ENCODE measurements at places on chromosomes 6 and 20.

- no peak for DNase-seq
These were observed 29.8 kb downstream of the SNAI1 start for GRCh38 chr20:50012282-50013263.

GRCh38 chr20:53800883-53801604, 207.4 kb upstream of the ZNF217 start:
- DNase-seq, result no peak

GRCh38 chr6:70166088-70166958, 136.6 kb downstream of the COL9A1 start:
- no peak for DNase-seq

DNA sequence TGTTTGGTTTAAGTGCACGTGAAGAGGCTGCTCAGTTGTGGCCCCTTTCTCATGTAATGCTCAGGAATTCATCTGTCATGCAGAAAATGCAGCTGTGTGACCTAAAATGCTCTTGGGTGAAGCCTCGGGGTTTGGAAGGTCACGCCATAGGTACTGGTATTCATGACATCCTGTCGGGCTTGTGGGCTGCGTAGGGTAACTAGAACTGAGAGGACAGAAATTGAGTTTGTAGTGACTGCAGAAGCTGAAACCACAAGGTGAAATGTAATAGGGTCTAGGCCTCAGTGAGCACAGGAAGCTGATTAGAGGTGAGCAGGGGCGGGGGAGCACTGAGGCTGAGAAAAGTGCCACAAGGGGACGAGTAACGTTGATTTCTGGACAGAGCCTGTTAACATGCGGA, 128.8 kb downstream of the SOBP start:
- DNase-seq, result no peak

GRCh38 chr6:11388983-11389944, 148.3 kb upstream of the TMEM170B start:
- no peak for DNase-seq

DNA sequence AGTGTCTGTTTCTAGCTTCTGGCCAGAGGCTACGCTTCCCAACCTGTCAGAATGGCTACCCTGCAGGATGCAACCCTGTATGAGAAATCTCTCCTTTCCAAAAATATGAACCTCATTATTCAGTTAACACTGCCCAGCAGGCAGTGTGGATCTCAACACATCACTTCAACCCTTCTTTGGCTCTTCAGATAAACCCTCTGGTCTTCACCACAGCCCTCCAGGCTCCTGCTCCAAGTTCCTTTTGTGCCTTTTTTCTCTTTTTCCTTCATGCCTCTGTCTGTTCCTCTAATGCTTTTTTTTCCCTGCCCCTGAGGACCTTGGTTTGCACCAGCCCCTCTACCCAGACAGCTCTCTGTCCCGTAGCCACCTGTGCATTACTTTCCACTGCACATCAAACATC, 207.4 kb downstream of the MYLK4 start:
- DNase-seq, result no peak

DNA sequence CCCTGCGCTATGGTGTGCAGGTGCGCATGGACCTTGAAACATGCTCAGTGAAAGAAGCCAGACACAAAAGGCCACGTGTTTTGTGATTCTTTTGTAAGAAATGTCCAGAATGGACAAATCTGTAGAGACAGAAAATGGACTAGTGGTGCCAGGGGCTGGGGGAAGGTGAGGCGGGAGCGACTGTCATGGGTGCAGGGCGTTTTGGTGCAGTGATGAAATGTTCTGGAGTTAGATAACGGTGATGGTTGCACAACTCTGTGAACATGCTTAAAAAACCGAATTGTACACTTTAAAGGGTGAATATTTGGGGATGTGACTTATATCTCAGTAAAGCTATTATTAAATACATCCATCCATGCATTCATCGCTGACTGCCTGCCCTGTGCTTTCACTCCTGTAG, 31.7 kb upstream of the NTSR1 start:
- no peak for DNase-seq

GRCh38 chr6:42653851-42654250, 68.5 kb downstream of the PRPH2 start:
- no peak for DNase-seq

GRCh38 chr6:71287038-71287437, 1.6 kb upstream of the OGFRL1 start:
- no peak for DNase-seq

DNA sequence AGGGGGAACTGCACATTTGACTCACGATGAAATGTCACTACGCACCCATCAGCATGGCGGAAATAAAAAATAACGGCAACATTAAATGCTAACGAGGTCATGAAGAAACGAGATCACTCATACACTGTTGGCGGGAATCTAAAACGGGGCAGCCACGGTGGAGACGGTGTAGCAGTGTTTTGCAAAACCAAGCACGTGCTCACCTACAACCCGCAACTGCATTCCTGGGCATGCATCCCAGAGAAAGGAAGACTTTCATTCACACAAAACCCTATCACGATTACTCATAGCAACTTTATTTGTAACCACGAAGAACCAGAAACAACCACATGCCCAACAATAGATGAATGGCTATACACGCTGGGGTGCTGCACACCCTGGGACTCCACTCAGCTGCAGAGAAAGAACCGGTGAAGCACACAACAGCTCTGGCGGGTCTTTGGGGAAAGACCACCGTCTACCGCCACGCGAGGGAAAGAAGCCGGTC, 77.0 kb downstream of the YTHDF1 start:
- DNase-seq, result no peak
